ENCODE measurements at places on chromosomes 7 and 10.

DNA sequence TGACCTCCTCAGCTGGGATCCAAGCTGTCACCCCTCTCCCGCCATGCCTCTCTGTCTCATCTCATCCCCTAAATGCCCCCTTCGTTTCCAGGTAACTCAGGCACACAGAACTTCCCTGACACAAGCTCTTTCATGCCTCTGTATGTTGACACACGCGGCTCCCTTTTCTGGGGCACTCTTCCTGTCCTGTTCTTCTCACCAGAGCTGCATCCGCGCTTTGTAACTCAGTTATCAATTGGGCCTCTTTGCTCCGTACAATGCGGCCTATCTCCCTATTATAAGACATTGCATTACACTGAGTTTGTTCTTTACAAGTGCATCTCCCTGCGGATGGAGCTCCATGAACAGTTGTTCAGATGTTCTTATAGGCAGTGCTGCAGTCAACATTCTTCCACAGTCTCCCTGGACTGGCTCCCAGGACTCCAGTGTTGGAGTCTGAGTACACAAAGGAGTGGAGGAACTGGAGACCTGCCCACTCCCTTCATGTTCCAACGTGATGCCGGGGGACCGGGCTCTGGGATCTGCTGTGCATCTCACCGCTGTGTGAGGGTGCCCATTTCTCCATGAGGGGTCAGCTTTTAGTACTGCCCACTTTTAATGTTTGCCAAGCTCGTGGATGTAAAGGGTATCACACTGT lies 56.9 kb upstream of the TNS3 start:
- DNase-seq = no peak

GRCh38 chr10:114453576-114453975 lies 49.3 kb upstream of the AFAP1L2 start:
- no peak for DNase-seq

DNA sequence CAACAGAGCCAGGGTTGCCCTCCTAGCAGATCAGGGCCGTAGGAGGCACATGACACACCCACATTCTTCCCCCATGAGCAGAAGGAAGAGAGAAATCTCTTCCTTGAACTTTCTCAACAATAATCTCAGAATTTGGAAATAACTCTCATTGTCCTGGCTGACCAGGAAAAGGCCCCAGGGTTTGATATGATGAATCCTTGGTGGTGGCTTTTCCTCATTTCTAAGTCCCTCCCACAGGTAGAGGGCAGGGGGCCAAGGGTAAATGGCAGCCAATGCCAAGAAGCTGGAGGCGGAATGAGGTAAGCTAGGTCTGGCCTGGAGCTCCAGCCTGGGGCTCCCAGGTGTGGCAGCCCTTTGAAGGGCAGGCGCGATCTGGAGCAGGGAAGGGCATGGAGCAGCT lies 67.8 kb downstream of the GRB10 start:
- DNase-seq = no peak

DNA sequence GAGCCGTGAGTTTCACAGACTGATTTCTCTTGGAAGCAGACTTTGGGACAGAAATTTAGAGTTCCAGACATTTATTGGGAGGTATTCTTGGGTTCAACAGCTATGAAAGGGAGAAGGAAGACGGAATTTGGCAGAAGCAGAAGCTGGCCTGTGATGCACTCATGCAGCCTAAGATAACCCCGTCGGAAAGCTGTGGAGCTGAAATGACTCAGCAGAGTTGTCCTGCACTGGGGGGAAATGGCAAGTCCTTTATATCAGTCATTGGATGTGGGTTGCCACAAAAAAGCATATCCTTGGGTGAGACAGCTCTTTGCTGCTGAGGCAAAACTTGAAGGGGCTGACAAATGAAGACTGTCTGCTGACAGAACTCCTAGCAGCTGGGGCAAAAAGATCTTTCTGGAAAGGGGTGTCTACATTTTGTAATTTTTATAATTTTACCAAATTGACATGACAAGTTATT lies 11.5 kb upstream of the MICU1 start:
- peak; percentile 66 for DNase-seq

DNA sequence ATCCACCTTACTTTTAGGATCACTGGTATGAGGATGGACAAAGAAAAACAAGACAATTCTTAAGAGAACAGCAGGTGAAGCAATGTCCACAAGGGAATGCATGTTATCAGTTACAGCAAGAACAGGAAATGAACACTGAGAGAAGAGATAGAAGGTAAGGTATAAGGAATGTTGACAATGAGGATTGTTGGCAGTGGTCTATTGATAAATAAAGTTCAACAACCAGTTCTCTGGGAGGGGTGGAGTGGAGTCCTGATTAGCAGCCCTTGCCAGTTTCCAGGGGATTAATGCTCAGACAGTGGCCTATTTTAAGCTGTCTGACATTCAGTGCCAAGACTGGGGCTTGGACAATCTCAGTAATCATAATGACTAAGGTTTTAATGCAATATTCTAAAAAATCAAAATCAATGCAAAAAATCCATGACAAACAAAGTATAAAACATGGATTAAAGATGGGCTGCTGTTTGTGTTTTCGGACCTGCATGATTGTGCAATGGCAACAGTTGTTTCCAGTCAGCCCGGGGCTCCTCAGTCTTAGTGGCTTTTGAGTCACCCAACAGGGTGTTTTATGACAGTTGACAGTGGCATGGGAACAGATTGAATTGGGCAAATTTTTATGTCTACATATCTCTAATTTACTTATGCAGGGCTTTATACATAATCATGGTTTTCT lies 13.8 kb upstream of the AKR1B1 start:
- DNase-seq = no peak
